ENCODE measurements at places on chromosomes 5 and 9. TPM values are rescaled to one million over a fixed set of nuclear protein-coding genes. Genes with fewer than 3 reads are reported as not detected.

The HACD4 gene
- total RNA-seq = 7.5 TPM

The DAPK1 gene
- 1.9 TPM for total RNA-seq

DNA sequence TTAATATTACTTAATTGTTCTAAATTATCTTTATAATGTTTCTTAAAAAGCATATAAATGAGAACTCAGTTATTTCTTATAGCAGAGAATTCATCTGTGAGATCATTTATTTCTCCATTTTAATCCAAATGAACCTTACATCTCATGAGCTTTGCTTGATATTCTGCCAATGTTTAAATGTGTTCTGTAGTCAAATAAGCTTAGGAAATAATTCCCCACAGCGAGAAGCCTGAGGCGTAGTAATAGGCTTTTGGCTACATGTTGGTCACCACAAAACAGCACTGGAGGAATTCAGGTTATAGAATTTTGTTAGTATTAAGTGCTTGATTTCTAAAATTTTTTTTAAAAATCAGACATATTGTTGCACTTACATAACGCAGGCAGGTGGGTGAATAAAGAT is 585.3 kb upstream of the RORB start:
- H3K27me3 ChIP-seq = no peaks in the 10 kb centered on the region
- H3K36me3 ChIP-seq = no peaks in the 10 kb centered on the region
- H3K4me3 ChIP-seq = no peak overlapping the region
- H3K4me1 ChIP-seq = no peaks in the 10 kb centered on the region

- no peaks in the 10 kb centered on the region for H3K27me3 ChIP-seq
- no peaks in the 10 kb centered on the region for H3K4me1 ChIP-seq
Observed at GRCh38 chr5:86038566-86038965, 579.2 kb upstream of the COX7C start.

The C5orf34 gene
- 5.2 TPM for total RNA-seq

DNA sequence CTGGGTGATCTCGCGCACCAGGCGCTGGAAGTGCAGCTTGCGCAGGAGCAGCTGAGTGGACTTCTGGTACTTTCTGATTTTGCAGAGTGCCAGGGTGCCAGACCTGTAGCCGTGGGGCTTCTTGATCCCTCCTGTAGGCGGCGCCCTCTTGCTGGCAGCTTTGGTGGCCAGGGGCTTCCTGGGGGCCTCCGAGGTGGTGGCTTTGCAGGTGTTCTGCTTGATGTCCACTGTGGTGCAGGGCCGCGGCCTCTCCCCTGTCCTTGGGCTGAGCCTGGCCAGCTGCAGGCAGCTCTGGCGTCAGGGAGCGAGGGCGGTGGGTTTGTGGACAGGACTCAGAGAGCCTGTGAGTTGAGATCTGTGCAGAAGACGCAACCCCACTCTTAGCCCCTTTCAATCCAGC is 36.1 kb downstream of the TAF11L14 start:
- H3K36me3 ChIP-seq = no peaks in the 10 kb centered on the region
- H3K4me3 ChIP-seq = no peak overlapping the region
- DNase-seq = no peak

- H3K27me3 ChIP-seq = no peaks in the 10 kb centered on the region
- peaks cover 61% of the 10 kb centered on the region for H3K36me3 ChIP-seq
- peak overlapping the region; percentile 84 for H3K27ac ChIP-seq
- DNase-seq = no peak
- no peak overlapping the region for H3K4me3 ChIP-seq
Observed at GRCh38 chr5:133977161-133977787, 8.8 kb upstream of the C5orf15 start.

GRCh38 chr5:21688655-21689054 is 1164.5 kb downstream of the CDH12 start:
- no peak overlapping the region for H3K27ac ChIP-seq
- no peaks in the 10 kb centered on the region for H3K27me3 ChIP-seq
- DNase-seq = peak; percentile 14
- no peaks in the 10 kb centered on the region for H3K36me3 ChIP-seq
- H3K4me1 ChIP-seq = no peaks in the 10 kb centered on the region
- H3K4me3 ChIP-seq = no peak overlapping the region

DNA sequence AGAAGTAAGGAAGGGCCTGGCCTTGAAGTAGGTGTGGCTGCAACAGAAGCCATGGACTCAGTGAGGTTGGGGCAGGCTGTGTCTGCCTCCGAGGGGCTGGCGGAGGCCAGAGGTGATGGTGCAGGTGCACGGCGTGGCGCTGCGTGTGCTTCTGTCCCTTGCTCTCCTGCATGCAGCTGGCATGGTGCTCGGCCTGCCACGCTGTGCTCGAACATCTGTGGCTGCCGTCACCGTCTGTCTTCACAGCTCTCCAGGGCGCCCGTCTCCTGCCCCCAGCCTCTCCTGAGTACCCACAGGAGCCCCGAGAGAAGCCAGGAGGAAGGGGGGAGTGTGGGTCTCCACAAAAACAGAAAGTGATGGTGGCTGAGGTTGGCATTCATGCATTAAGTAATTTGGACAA is 193.7 kb downstream of the CACNA1B start:
- H3K4me3 ChIP-seq = no peak overlapping the region
- no peaks in the 10 kb centered on the region for H3K36me3 ChIP-seq
- no peaks in the 10 kb centered on the region for H3K27me3 ChIP-seq
- no peak overlapping the region for H3K27ac ChIP-seq
- DNase-seq = no peak

GRCh38 chr5:40678026-40678425 is 1.7 kb upstream of the PTGER4 start:
- peaks cover 13% of the 10 kb centered on the region for H3K27me3 ChIP-seq
- no peak for DNase-seq
- H3K27ac ChIP-seq = no peak overlapping the region
- peaks cover 36% of the 10 kb centered on the region for H3K4me1 ChIP-seq

The CNTNAP3B gene
- not detected for total RNA-seq

The TLE1 gene
- total RNA-seq = 14.4 TPM

GRCh38 chr5:124865066-124865465 is 118.6 kb upstream of the ZNF608 start:
- H3K27ac ChIP-seq = no peak overlapping the region
- no peak overlapping the region for H3K4me3 ChIP-seq

- H3K4me3 ChIP-seq = no peak overlapping the region
- peak; percentile 94 for DNase-seq
- H3K27me3 ChIP-seq = no peaks in the 10 kb centered on the region
- no peaks in the 10 kb centered on the region for H3K36me3 ChIP-seq
- peak overlapping the region; percentile 60 for H3K27ac ChIP-seq
Observed at GRCh38 chr9:123562844-123563346, 206.9 kb downstream of the CRB2 start.

The FBXW11 gene
- 78.0 TPM for total RNA-seq

- H3K4me3 ChIP-seq = no peak overlapping the region
- no peaks in the 10 kb centered on the region for H3K36me3 ChIP-seq
- no peaks in the 10 kb centered on the region for H3K4me1 ChIP-seq
- H3K27ac ChIP-seq = no peak overlapping the region
Observed at GRCh38 chr5:9733486-9733885, 103.3 kb upstream of the TAS2R1 start.

GRCh38 chr9:1210954-1211353 is 160.8 kb downstream of the DMRT2 start:
- H3K4me3 ChIP-seq = no peak overlapping the region
- peak; percentile 70 for DNase-seq
- H3K4me1 ChIP-seq = peaks cover 19% of the 10 kb centered on the region
- H3K27ac ChIP-seq = no peak overlapping the region

- DNase-seq = no peak
- no peak overlapping the region for H3K27ac ChIP-seq
- H3K27me3 ChIP-seq = peaks cover 14% of the 10 kb centered on the region
- H3K4me1 ChIP-seq = no peaks in the 10 kb centered on the region
Observed at GRCh38 chr9:114785866-114786650, 19.8 kb downstream of the TNFSF15 start.

DNA sequence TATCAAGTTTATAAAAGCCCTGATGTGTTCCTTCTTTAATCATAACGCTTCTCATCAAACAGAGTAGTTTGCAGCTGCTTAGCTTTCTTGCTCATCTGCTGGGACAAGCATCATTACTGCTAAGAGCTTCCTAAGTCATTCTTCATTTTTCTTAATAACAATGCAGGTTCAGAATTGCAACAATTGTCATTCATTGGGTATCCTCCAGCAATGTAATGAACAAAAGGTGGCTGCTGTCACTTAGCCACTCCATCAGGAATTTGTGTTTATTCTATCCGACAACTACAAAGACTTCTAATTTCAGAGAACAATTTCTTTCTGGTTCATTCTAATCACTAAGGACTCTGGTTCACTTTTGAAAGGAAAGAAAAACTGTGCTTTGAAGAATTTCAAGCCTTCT is 836.7 kb upstream of the CDH10 start:
- no peaks in the 10 kb centered on the region for H3K4me1 ChIP-seq
- no peak overlapping the region for H3K4me3 ChIP-seq
- H3K27ac ChIP-seq = no peak overlapping the region
- no peak for DNase-seq
- no peaks in the 10 kb centered on the region for H3K27me3 ChIP-seq

DNA sequence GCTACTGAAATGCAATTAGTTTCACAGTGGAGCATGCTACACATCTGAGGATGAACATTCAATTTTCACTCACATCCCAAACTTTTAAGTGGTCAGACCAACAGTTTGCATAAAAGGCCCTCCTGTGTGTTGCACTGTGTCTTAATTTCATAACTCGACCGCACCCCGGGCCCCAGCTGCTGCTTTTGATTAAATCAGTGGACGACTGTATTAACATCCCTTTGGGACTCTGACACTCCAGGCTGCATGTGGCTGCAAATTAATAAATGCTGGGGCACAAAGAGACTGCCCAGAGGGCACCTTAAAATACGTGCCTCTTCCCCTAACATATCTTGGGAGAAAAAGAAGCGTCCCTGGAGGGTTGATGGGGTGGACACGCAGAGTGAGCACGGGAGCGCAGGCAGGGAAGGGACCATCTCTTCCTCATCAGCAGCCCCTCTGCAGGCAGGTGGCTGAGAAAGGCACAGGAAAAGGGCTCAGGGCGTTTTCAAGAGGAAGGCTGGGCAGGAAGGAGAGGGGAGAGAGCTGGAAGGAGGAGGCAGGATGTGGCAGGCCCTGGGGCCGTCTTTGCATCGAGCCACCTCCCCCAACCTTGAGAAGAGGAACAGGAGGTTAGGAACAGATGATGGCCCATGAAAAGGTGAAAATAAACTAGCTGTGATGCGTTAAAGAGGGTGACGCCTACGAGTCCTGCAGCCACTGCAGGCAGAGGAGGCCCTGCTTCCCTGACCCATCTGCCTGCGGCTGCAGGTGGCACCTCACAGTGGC is 18.6 kb downstream of the MED10 start:
- no peaks in the 10 kb centered on the region for H3K27me3 ChIP-seq
- H3K36me3 ChIP-seq = no peaks in the 10 kb centered on the region
- no peak overlapping the region for H3K27ac ChIP-seq
- no peak for DNase-seq

The GABBR2 gene
- 10.2 TPM for total RNA-seq
